ENCODE measurements at places on chromosomes 2 and 18. TPM values are rescaled to one million over a fixed set of nuclear protein-coding genes. Genes with fewer than 3 reads are reported as not detected.

The CXCR2 gene
- 3.0 TPM for total RNA-seq

DNA sequence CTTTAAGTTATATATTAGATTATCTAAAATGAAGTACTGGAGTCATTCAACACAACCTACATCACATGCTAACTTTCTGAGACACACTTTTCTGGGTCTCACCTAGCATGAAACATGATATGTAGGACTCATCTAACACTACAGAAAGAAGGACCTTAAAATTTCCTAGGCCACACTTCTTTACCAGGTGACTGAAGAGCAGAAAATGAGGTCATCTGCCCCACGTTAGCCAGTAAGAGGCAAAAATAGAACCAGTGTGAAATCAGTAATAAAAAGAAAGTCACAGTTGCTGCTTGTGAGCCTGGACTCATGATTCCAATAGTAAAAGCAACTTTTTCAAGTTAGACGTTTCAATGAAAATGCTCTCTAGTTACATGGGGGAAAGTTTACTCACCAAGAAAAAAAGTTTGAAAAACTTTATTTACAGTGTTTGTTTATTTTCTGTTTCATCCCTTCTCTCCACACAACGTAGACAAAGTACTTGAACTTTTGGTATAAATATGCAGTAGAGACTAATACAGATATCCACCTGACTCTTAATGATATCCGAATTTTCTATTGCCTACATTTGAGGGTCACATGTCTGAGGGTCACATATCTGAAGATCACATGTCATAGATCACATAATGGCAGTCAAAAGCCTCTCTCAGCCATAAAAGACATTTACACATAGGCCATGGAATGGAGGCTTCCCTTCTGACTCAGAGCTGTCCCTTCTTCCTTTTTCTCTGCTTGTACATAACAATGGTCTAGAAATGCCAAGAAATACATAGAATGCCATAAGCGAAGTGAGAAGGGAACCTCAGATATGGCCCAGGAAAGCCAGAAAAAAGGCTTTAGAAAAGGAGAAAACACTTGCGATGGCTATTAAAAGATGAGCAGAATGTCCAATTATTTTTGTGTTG, 362.9 kb downstream of the ZEB2 start:
- no peak for DNase-seq

- no peak for DNase-seq
Observed at GRCh38 chr2:178002038-178002437, 70.5 kb downstream of the PDE11A start.

- DNase-seq = no peak
Observed at GRCh38 chr2:181972431-181973170, 13.1 kb upstream of the PPP1R1C start.

The SIGLEC15 gene
- total RNA-seq = 0.49 TPM

GRCh38 chr2:48383036-48383435, 146.9 kb upstream of the STON1 start:
- DNase-seq = no peak

GRCh38 chr18:79332646-79333045, 63.1 kb upstream of the NFATC1 start:
- no peak for DNase-seq
